SK-N-SH (cell line): ENCODE measurements at places on chromosomes 2 and 18.

DNA sequence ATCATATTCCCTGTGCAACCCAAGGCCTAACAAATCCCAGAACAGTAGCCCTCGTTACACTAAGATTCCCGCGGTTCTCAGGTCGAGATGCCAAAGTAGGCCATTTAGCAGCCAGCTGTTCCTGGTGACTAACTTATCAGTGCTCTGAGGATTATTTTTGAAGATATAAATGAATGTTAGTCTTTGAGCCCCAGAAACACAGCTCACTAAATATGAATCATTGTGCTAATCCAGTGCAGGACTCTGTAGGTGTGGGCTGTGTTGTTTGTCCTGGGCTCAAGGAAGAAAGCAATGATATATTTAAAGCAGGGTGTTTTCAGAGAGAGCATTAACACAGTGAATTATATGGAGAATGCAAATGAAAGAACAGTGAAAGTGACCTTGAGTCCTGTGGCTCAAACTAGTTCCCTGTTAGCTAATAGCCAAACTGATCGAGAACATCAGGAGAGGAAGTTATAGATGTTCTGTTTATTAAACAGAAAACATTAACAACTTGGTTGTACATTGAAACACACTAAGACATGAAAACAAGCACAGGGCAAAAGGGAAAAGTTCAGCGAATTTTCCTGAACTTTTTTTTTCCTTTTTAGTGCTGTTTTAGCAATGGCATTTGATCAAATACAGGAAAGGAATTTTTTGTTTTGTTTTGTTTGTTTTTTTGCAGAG, 228.3 kb downstream of the RNF152 start:
- DNase-seq = no peak

- DNase-seq = no peak
These were observed 435.8 kb upstream of the MEIS1 start for GRCh38 chr2:65999103-65999502.

GRCh38 chr2:238321467-238321866, 1.1 kb downstream of the TRAF3IP1 start:
- no peak for DNase-seq

GRCh38 chr2:211900000-211900399, 638.6 kb downstream of the ERBB4 start:
- no peak for DNase-seq

GRCh38 chr2:109523536-109524361, 90.0 kb downstream of the SEPTIN10 start:
- no peak for DNase-seq

DNA sequence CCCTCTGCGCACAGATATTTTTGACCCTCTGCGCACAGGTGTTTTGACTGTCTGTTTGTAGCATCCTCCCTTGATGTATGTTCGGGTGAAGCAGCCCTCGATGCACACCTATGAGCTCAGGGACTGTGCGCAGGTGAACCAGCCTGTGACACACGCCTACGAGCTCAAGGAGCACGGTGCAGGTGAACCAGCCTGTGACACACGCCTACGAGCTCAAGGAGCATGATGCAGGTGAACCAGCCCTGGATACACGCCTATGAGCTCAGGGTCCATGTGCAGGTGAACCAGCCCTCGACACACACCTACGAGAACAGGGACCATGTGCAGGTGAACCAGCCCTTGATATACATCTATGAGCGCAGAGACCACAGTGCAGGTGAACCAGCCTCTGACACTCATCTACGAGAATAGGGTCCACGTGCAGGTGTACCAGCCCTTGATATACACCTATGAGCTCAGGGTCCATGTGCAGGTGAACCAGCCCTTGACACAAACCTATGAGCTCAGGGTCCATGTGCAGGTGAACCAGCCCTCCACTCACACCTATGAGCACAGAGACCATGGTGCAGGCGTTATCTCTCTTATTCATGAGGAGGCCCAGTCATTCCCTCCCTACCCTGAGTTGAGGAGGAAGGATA, 33.9 kb downstream of the SH3BP4 start:
- no peak for DNase-seq

- no peak for DNase-seq
These were observed 45.1 kb downstream of the LCLAT1 start for GRCh38 chr2:30492185-30492584.

- no peak for DNase-seq
These were observed 63.7 kb downstream of the EDAR start for GRCh38 chr2:108925286-108925685.

DNA sequence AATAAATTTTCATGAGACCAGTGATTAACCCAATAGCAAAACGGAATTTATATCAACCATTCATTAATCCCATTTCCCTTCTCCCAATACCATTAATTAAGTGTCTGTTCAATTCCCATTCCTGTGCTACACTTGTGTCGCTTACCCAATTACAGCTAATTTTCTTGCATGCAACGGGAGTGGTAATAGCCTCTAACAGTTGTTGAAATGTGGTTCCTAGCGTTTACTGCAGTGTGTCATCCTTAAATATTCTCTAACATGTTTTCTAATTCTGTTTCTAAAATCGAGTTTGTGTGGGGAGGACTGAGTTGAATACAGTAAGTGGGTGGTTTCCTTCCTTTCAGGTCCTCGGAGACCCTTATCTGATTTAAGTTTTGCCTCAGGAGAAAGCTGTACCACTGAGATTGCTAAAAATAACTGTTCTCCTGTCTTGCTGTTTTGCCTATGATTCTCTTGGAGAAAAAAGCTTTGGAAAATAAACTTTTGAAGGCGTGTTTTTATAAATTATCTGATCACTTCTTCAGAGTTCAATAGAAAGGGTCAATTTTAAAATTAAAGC, 59.3 kb upstream of the LRRTM1 start:
- no peak for DNase-seq

- no peak for DNase-seq
These were observed 179.7 kb downstream of the TWIST2 start for GRCh38 chr2:239027391-239028252.
